ENCODE measurements at places on chromosomes 5 and 9.
A peak's percentile ranks its signal among the peaks of the same experiment; 100 is the strongest.

DNA sequence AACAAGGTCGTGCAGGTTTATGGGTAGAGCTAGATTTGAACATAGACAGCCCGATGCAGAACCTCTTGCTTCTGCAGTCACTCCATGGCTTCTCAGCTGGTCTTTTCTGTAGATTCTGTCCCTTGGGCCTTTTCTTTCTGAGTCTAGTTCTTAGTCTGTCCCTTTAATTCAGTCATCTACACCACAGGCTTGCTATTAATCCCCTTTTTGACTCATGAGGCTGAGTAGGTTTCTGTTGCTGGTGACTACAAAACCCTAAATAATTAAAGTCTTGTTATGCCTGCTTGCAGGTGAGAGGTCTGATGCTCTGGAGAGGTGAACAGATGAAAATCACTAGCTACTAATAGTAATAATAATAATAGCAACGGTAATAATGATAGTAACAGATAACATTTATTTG is 19.3 kb upstream of the STRBP start:
- DNase-seq = no peak

DNA sequence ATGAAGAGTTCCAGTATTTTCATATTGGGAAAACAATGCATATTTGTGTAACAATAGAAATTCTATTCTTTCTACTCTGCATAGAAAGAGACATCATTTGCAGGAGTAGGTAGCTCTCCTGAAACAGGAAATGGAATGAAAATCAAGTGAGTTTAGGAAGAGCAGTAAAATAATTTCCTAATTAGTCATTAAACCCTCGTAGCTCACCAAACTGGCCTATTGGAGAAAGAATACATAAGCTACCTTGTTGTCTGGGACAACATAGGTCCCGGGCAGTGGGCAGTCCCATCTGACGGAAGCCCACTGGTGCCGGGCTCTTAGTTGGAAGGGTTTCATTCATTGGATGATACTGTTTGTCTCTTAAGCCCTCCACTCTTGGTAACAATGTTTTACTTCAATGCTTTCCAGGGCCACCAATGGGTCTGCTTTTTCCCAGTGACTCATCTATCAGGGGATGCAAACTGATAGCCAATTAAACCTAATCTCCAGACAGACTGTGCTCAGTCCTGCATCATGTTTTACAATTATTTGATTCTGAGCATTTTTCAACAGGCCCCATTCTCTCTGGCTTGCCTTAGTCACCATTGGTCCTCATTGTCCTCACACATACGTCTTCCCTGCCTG is 46.5 kb downstream of the GNA14 start:
- DNase-seq = no peak

GRCh38 chr9:111983484-111983908 is 86.9 kb downstream of the UGCG start:
- no peak for DNase-seq

- DNase-seq = no peak
Observed at GRCh38 chr9:101428909-101429308, 6.7 kb downstream of the ALDOB start.

DNA sequence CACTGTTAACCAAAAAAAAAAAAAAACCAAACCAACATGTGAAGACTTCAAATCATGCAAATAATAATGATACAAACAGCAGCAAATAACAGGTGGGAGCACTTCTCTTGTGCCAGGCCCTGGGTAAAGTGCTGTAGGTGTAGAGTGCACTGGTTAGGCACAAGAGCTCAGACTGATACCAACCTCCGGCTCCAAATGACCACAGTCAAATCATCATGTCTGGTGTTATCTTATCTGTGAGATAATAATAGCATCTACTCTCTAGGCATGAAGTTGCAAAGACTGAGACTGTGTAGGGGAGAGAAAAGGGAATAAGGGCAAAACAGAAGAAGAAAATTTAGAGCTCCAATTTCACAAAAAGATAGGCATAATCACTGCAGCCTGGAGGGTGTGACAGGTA is 159.5 kb downstream of the ARL15 start:
- no peak for DNase-seq

GRCh38 chr9:88258024-88258423 is 119.7 kb upstream of the SPATA31C2 start:
- no peak for DNase-seq

- DNase-seq = no peak
Observed at GRCh38 chr5:38162625-38163024, 95.7 kb upstream of the EGFLAM start.

DNA sequence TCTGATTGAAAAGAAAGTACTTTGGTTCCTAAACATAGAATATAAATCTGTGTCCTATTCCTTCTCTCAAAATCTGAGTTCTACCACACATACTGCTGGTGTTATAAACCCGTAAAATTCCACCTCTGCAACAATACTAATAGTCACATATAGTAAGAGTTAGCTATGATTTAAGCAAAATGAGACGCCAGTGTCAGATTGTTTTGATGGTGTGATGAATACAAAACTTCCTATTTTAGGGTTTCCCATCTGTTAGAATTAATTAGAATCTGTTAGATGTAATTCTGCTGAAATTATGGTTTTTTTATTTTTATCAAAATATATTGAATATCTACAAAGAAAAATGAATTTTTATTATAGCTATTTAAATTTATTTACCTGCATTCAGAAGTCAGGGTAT is 26.7 kb downstream of the ARSK start:
- DNase-seq = no peak

- no peak for DNase-seq
Observed at GRCh38 chr5:88925692-88926490, 42.9 kb upstream of the MEF2C start.

- DNase-seq = no peak
Observed at GRCh38 chr9:91407580-91408318, 15.9 kb downstream of the NFIL3 start.

DNA sequence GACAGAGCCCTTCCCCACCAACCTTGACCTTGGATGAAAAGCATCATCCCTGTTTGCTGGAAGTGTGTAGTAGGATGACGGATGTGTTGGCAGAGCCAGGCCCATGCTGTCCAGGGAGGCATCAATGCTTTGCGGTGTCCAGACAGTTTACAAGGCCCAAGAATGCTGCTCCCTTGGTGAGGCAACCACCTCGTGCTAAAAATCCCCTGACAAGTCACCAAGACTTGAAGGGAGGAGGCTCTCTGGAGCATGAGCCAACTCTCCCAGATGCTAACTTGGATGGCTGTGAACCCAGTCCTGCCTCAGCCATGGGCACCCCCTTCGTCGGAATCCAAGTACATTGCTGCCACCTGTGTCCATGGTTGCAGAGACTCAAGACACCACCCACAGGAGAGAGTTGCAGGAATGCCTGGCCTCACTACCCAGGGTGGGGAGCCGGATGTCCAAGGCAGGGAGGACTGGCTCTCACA is 9.5 kb upstream of the NKD2 start:
- no peak for DNase-seq

DNA sequence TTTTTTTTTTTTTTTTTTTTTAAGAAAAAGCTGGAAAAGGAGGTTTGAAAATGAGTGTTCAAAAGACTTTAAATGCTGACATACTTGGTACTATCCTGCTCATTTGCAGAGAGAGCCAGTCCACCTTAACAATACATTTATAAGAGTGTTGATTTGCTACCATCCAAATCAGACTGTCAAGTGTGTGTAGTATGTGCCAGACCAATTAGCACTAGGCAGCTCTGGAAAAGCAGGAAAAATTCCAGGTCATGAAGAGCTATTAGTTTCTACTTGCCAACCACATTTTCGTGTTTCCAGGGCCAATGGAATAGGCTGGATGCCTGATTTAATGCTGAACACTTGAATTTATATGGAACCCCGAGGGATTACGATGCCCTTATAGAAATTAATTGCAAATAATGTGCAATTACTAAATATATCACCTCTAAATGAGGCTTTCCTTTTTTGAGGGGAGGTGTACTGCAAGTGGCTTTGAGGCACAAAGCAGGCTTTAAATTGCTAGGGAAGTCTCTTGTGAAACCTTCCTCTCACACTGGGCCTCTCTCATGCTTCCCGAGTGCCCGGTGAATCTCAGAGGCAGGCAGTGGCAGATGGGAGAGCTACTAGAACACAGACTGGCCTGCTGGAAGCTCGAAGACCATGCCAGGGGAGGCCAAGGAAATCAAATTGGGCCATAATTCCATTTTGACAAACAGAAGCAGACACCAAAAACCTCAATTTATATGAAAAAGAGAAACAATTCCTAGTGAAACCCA is 178.7 kb downstream of the PPP2R2B start:
- no peak for DNase-seq

DNA sequence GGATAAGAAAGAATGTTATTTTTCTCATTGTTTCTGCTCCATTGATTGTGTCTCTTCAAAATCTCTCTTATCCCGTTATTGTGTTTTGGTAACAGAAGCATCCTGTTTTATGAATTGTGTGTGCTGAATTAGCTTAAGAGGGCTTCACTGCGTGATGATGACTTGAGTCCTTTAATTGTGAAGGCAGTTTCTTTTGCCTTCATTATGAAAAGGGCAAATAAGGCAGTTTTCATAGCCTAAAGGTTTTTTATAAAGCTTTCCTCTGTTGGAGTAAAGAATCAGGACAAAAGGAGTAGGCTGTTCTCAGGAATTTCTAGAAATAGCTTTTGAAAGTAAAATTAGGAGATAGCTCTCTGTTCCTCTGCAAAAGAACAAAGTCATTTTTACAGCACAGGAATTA is 169.8 kb downstream of the FOCAD start:
- no peak for DNase-seq

- no peak for DNase-seq
Observed at GRCh38 chr5:159179529-159180305, 29.6 kb downstream of the RNF145 start.

GRCh38 chr5:144201588-144201987 is 30.9 kb downstream of the KCTD16 start:
- no peak for DNase-seq

- no peak for DNase-seq
Observed at GRCh38 chr5:61464512-61464911, 132.5 kb downstream of the ZSWIM6 start.

DNA sequence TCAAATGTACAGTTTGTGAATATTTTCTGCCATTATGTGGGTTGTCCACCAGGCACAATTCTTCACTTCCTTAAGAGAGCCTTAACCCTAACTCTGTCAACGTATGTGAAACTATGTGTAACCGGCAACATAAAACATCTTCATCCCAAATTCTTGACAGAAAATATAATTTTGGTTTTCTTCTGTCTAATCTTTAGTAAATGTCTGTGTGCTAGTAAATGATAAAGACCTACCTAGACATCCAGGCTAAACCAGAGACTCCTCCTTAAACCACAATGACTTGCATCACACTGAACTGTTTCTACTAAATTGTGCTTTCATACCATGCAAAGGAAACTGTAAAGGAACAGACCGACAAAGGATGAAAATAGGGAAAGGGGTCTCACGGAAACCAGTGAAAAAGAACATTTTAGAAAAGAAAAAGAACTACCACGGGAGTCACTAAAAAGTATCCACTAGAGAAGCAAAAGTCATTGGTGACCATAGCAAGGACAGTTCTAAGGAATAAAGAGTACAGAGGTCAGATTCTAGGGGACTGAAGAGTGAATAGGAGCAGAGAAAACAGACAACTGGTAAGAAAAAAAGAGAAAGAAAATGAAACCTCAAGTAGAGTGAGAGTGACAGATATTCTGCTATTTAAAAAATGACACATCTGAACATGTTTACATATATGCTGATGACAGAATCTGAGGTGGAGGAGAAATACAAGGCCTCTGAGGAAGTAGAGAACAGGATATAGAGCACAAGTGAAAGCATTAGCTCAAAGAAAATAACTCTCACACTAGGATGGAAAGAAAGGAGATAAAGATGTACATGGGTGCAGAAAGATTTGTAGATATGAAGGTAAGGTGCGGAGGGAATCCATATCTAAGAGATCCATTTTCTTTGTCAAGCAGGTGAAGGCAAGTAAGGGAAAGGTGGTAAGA is 49.4 kb downstream of the FNIP1 start:
- no peak for DNase-seq

DNA sequence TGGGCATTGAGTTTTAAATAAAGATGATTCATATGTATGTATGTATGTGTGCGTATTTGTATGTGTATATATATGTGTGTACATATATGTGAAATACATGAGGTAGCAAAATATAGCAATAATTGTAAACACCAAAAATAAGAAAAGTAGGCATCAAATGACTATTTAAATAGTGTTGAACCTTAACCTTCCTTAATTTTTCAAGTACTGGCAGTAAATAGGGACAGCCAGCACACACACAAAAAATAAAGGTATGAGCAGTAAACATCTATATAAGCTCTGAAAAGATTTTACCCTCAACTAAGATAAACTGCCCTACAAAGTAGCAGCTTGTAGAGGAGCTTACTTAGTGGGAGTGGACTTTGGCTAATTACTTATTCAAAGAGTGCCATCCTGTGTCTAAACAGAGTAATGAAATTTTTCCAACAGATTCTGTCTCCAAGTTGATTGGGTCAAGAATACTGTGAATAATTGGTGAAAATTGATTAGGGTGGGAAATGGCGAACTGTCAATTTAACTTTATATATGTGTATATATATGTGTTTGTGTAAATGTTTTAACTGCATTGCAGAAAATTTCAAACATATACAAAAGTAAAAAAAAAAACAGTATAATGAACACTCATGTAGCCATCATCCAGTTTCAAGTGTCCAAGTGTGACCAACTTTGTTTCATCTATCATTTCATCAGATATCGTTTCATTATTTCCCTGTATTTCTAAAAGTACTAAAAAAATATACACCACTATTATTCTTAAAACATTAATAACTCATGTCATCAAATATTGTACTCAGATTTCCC is 2.0 kb upstream of the ADAMTS6 start:
- no peak for DNase-seq

- no peak for DNase-seq
Observed at GRCh38 chr9:72257814-72258213, 107.2 kb downstream of the ZFAND5 start.

- DNase-seq = peak; percentile 85
Observed at GRCh38 chr9:134407121-134407779, 81.0 kb downstream of the RXRA start.

DNA sequence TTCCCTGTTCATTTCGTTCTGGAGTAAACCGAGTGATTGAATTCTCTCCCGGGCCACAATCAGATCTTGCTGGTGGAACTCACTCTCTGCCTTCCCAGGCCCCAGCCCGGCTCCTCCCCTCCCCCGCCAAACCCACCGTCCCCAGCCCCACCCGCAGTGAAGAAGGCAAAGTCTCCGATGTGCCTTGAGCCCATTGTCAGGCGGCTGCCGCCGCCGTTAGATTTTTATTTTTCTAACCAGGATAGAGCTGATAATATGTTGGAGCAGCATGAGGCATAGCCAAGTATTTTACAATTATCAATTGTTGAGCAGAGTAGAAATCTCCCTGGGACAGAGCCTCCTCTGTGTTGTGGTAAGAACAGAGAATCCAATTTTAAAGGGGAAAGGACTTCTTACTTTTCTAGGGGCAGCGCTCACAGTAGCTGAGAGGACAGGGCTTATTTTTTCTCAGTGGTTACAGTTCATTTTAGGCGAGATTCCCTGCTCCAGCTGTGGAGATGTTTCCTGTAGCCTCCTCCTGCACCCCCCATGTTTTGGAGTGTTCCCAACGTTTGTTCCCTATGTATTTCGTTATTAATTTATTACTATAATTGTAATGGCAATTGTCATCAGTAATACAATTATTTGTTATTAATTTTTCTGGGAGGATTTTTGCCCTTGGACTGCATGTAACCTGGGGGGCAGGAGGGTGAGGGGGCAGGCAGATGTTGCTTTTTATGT is 1.3 kb downstream of the PSAT1 start:
- peak; percentile 66 for DNase-seq
